Activated naive CD8-positive, alpha-beta T cell treated with anti-CD3 and anti-CD28 coated beads, Interleukin-2, amount 10 ng/mL, durations not matched to agents 7 days and 5 days (primary cell): ENCODE measurements at places on chromosomes 3 and 15. TPM values are rescaled to one million over a fixed set of nuclear protein-coding genes. Genes with fewer than 3 reads are reported as not detected.

DNA sequence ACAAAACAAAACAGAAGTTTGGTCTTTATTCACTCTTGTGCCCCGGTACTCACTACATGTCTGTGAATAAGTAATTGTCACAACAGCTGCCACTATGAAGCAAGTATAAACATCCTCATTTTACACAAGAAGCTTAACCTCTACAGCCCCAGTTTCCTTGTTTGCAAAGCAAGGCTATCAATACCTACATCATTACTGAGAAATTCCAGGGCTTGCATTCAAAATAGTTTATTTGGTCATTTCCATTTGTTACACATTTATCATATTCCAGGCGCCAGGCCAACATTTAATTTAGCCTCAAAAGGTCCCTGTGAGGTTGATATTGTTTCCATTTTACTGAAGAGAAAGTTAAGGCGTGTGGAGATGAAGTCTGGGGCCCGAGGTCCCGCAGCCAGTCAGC is 161.4 kb upstream of the LRTM1 start:
- no peak for DNase-seq

Gene PSTPIP1
- 238 TPM for total RNA-seq

Gene MELTF
- 5.6 TPM for total RNA-seq

GRCh38 chr15:58880320-58880719 is 53.2 kb downstream of the SLTM start:
- DNase-seq: no peak

Gene HOMER2
- total RNA-seq: 6.6 TPM
